ENCODE measurements at places on chromosomes 12 and 14.

GRCh38 chr14:102140027-102140749 lies 491 bp downstream of the WDR20 start:
- peak; percentile 7 for DNase-seq

DNA sequence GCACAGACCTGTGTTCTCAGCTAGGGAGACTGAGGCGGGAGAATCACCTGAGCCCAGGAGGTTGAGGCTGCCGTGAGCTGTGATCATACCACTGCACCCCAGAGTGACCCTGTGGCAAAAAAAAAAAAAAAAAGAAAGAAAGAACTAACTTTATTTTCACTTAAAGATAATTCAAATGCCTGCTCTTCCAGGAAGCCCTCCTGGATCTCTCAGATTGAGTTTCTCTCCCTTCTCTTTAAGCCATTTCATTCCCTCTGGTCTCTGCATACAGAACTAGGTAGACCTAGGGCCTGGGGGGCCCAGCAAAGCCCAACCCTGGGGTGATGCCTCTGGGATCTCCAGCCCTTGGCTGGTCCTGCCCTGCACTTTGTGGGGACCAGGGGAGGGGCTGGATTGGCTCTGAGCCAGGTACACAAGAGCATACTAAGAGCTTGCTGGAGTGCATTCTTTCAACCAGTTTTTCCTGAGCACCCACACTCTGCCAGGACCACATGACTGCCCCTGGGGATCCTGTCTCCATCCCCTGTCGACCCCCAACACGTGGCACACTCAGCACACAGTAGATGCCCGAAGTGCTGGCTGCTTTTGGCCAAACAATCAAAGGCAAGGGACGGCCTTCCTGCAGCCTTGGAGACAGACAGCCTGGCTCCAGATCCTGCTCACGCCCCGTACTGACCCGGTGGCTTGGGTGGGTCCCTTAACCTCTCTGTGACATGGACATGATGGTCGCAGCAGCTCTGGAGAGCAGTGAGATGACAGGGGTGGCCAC lies 52.7 kb downstream of the CYP46A1 start:
- DNase-seq, result no peak

- no peak for DNase-seq
These were observed 871 bp upstream of the TGM1 start for GRCh38 chr14:24263848-24264247.

GRCh38 chr14:61498303-61498702 lies 176.9 kb downstream of the PRKCH start:
- no peak for DNase-seq

DNA sequence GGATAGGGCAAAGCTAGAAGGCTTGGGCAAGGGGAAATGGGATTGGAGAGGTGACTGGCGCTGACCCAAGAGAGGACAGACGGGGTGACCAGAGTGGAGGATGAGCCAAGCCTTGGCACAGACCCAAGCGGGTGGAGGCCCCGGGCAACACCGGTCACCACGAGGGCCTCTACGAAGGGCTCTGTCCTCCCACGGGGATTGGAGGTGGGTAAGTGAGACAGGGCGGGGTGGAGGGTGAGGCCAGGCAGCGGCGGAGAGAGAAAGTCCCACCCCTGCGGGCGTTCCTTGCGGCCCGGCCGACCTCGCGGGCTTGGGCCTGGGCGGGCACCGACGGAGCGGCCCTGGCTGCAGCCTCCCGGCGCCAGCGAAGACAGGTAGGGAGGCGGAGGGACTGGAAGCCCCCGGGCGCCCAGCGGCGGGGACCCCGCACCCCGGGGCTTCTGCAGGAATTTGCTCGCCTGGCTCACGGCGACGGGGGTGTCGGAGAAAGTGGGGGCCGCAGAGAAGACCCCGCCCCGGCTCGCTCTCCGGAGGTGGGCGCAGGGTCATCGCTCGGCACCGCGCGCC lies at the start of gene PAPLN:
PAPLN (plus strand) TSS at position 288 of the 567 bp plus-strand sequence. CDS start 2,273 bp downstream, outside the sequence.
- no peak for DNase-seq

GRCh38 chr12:92828565-92828964 lies 100.5 kb downstream of the EEA1 start:
- no peak for DNase-seq

DNA sequence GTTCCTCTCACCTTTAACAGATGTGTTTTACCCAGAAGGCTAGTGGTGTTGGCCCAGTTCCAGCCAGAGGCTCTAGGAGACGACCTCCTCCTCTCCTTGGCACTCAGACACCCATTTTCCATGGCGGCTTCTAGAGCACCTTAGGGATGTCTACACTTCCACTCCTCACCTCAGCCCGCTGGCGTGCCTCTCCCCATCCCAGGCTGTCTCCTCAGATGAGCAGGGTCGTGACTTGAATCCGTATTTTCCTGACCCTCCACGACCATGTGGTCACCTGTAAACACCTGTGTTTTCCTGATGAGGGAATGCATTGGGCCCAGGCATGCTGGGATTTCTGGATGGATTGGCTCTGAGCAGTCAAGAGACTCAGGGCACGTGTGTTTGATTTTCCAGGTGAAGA lies 21.8 kb upstream of the RIN3 start:
- DNase-seq, result no peak

- no peak for DNase-seq
These were observed 27.5 kb downstream of the ITPR2 start for GRCh38 chr12:26805401-26805971.

DNA sequence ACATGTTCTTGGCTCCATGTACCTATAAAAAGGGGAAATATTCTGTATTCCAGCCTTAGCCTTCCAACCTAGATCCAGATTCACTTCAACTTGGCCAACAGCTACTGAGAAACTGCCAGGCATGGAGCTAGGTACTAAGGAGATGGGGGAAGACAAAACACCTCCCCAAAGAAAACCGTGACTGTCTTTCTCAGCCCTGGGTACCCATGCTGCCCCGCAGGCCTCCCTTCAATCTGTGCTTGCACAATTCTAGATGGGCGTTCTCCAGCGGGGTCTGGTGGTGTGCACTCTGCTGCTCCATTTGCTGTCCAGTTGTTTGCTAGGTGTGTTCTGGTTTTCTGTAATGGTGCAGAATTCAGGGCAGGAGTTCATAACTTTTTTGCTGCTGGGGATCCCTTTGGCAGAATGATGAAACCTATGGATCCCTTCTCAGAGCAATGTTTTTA lies 817 bp upstream of the KRT4 start:
- no peak for DNase-seq

- DNase-seq, result no peak
These were observed 18.1 kb downstream of the KMT5A start for GRCh38 chr12:123401753-123402683.

DNA sequence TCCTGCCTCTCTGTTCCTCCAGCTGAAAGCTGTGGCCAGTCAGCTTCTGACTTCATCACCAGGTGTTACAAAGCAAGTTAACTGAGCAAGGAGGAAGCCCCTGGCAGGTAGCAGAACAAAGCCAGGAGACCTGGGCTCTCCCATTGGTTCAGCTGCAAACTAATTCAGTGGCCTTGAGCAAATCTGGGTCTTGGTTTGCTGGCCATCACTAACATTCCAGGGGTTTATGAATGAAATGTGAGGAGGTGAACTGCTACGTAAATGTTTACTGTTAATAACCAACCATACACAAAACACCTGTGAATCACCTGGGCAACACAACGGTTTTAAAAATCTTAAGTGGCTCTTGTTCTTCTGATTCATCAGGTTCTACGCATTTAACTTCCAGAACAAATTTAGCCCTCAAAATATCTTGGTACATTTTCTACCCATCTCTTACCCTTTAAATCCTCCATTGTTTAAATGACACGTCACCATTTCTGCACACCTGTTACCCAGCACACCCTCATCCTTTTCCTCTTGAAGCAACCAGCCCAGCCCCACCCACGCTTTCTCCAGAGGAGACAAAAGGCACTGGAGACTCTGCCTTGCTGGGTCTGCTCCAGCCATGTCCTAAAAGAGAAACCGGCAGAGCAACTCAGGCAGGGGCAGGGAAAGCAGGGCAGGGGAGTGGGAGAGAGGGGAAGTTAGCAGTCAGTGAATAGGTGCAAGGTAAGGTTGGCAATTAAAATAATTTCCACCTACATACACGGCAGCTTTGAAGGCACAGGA lies 49.3 kb upstream of the TSPAN11 start:
- no peak for DNase-seq

DNA sequence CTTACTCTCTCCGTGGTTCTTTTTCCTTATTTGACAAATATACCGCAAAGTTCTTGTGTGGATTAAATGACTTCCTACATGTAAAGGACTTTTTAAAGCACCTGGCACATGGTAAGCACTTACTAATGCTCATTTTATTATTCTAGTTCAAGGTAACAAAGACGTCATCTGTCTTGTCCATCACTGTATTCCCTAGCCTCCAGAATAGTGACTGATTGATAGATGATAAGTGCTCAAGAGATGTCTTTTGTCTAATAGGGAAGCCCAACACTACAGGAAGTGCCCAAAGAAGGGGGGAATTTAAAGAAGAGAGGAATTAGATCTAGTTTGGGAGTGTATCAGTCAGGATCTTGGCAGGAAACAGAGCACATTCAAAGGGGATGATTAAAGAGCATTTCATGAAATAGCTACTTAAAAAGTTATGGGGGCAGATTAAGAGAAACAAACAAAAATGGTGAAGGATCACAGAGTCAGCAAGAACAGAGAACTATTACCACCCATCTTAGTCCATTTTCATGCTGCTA lies 151.9 kb downstream of the GXYLT1 start:
- no peak for DNase-seq

- no peak for DNase-seq
These were observed 195.5 kb upstream of the DAAM1 start for GRCh38 chr14:58992935-58993334.

- no peak for DNase-seq
These were observed 239.8 kb upstream of the FAR2 start for GRCh38 chr12:28909291-28909690.

GRCh38 chr12:52670506-52670905 lies 9.7 kb downstream of the KRT1 start:
- no peak for DNase-seq

- no peak for DNase-seq
These were observed 1.8 kb downstream of the TMCC3 start for GRCh38 chr12:94648578-94648977.

- DNase-seq, result no peak
These were observed 21.7 kb downstream of the RACGAP1 start for GRCh38 chr12:50003595-50003994.

DNA sequence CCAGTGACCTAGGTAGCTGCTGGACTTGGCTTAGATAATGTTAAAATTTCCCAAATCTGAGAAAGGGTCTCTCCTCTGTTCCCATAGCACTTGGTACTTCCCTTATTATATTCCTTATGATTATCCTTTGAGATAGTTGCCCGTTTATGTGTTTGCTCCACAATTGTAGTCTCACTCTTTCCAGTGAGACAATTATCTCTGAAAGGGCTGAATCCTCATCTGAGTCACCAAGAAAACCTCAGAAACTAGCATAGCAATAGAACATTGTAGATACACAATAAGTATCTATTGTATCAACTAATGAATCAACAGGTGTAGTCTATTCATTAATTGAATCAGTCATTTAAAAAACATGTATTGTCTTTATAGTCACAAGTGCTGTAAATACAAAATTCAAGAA lies 119.1 kb upstream of the FAR2 start:
- no peak for DNase-seq

GRCh38 chr12:65891987-65892481 lies 67.8 kb downstream of the HMGA2 start:
- no peak for DNase-seq

- no peak for DNase-seq
These were observed 8.8 kb upstream of the CEP170B start for GRCh38 chr14:104856157-104856868.

GRCh38 chr12:124532331-124532750 lies 35.1 kb downstream of the NCOR2 start:
- no peak for DNase-seq

Data from activated CD4-positive, alpha-beta T cell treated with anti-CD3 and anti-CD28 coated beads, Interleukin-2, amount 50 U/mL, for 4 hours (primary cell).